Activated T-cell treated with anti-CD3 and anti-CD28 coated beads, Interleukin-2, amount 50 U/mL, for 72 hours (primary cell): ENCODE measurements at places on chromosomes 1 and 21. TPM values are rescaled to one million over a fixed set of nuclear protein-coding genes. Genes with fewer than 3 reads are reported as not detected.

- no peak for DNase-seq
These were observed 40.2 kb upstream of the PBX1 start for GRCh38 chr1:164518692-164519332.

- DNase-seq = no peak
These were observed 6.0 kb downstream of the COLGALT2 start for GRCh38 chr1:184031409-184032107.

DNA sequence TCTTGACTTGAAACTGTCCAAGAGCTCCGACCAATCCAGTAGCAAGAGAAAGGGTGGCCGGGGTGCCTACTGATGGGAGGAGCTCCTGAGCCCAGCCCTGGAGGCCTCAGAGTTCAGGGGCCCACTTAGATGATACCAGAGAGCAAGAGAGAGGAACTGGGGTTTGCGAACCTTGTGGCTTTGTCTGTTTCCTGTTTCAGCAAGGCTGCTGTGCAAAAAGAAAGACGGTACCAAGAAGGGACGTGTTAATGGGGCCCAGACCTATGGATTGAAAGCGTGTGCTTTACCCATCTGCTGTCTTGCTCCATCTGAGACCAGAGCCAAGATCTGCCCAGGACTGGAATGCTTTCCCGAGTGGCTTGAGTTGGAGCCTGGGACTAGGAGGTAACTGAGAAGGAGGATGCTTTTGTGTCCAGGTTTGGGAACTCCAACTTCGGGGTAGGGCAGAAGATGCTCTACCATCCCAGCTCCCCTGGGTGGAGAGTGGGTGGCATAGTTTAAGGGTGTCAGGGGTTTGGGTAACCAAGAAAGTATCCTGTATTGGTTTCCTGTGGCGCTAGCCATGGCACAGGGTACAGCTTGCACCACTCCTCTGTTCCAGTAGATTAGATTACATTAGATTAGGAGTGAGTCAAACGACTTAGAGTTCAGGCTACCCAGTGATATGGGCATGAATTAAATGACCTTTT is at the start of gene TRAF3IP3:
Gene TRAF3IP3 (plus strand): TSS at position 128 of the 689 bp plus-strand sequence. CDS start 3,987 bp downstream, outside the sequence.
- peak; percentile 85 for DNase-seq

GRCh38 chr21:29787361-29787909 is 152.4 kb downstream of the GRIK1 start:
- DNase-seq = no peak

DNA sequence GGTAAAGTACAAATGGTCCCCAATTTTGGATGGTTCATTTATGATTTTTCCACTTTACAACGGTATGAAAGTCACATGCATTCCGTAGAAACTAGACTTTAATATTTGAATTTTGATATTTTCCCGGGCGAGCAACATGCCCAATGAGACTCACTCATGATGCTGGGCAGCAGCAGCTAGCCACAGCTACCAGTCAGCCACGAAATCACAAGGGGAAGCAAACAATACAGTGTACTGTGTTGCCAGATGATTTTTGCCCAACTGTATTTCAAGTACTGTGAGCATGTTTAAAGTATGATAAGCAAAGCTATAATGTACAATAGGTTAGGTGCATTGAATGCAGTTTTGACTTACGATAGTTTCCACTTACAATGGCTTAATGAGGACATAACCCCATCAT is 266.8 kb downstream of the VAV3 start:
- DNase-seq = no peak

- DNase-seq = no peak
These were observed 134.1 kb downstream of the CYYR1 start for GRCh38 chr21:26438976-26439375.

IFI6 gene
- 19.3 TPM for total RNA-seq

GRCh38 chr1:155193275-155193990 is 14.3 kb downstream of the THBS3 start:
- peak; percentile 92 for DNase-seq

CATSPERE gene
- 0.38 TPM for total RNA-seq

GRCh38 chr1:2391931-2392509 is 379 bp downstream of the RER1 start:
- DNase-seq = peak; percentile 17

- DNase-seq = no peak
These were observed 60.4 kb downstream of the DIP2A start for GRCh38 chr21:46518983-46519583.

- peak; percentile 54 for DNase-seq
These were observed 587.3 kb downstream of the PTPRC start for GRCh38 chr1:199226163-199226562.

DNA sequence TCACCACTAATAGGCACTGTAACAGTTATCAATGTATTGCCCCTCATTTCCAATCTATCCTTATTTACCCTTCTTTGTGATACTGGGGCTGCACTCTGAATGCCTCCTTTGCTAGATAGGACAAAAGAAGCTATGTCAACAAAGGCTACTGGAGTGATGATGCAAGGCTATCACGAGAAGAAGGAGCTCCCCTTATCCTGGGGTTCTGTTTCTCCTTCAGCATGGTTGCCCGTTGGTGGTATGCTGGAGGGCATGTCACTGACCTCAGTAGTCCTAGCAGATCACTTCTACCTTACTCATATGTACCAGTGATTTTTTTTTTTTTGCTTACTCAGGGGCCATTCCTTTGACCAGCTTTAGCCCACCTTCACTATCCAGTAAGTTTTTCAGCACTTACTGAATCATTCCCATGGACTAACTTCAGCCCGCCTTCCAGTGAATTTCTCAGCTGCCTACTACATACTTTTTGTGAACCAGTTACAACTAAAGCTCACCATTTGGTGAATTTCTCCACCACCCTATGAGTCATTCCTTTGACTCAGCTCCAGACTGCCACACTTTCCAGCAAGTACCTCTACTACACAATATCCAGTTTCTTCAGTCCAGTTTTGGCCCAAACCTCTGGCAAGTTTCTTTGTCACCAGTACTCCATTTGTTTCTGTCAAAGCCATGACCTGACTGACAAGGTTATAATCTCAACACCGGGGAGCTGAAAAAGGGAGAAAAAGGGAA is 944.5 kb downstream of the KCNT2 start:
- no peak for DNase-seq

LCE6A gene
- total RNA-seq = not detected

GRCh38 chr1:67618285-67619018 is 66.5 kb upstream of the GADD45A start:
- DNase-seq = no peak

DNA sequence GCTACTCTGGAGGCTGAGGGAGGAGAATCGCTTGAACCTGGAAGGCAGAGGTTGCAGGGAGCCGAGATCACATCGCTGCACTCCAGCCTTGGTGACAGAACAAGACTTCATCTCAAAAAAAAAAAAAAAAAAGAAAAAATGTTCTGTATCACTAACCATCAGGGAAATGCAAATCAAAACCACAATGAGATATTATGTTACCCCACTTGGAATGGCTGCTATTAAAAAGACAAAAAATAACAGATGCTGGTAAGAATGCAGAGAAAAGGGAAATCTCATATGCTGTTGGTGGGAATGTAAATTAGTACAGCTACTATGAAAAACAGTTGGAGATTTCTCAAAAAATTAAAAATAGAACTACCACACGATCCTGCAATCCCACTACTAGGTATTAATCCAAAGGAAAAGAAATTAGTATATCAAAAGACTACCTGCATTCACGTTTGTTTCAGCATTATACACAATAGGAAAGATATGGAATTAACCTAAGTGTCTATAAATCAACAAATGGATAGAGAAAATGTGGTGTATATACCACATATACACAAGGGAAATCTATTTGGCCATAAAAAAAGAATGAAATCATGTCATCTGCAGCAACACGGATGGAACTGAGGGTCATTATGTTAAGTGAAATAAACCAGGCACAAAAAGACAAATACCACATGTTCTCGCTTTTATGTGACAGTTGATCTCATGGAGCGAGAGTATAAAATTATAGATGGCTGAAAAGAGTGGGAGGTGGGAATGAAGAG is 62.6 kb downstream of the ABL2 start:
- no peak for DNase-seq

COL6A1 gene
- 1.7 TPM for total RNA-seq

DNA sequence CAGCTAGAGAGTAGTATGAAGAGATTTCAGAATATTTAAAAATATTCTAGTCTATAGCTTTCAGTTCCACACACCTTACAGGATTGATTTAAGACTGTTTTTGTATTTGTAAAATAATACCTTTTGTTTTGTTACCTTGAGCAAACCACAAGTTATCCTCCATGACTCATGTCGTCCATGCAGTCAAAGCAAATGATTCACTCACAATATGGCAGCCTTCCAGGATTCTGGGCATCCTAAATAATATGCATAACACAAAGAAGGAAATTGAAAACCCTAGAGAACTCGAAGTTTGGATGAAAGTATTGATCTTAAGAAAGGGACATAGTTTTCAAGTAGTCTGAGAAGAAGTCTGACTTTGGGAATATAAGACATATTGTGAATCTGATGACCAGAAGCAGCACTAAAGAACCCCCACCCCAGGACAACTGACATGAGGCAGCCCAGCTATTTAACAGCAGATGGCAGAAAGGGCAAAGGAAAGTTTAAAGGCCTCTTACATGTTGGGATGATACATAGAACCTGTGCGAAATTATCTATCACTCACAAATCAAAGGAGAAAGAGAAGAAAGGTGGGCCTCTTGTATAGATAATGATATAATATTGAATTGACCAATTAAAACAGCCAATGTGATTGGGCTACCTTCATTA is 857.9 kb downstream of the BRINP3 start:
- DNase-seq = no peak

SHISAL2A gene
- total RNA-seq = 9.2 TPM

SYDE2 gene
- total RNA-seq = 3.4 TPM

GRCh38 chr21:37593015-37593414 is 226.4 kb downstream of the DYRK1A start:
- DNase-seq = no peak

DNA sequence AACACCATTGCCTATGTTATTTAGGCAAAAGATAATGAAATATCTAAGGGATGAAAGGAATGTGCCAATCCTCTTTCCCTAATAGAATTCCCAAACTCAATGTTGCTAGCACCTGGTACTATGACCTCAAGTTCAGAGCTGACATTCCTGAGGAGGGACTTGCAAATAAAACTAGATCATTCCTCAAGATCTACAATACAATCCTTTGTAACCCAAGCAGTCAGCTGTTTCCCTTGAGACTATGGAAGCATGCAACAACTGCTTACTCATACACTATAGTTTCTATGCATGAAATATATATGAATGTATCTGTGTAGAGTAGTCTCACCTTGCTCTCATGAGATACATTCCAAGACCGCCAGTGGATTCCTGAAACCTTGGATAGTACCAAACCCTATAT is 65.0 kb downstream of the ABL2 start:
- no peak for DNase-seq

HES3 gene
- not detected for total RNA-seq

GRCh38 chr1:200034761-200035396 is 7.4 kb downstream of the NR5A2 start:
- DNase-seq = no peak

IPP gene
- 20.3 TPM for total RNA-seq

DNA sequence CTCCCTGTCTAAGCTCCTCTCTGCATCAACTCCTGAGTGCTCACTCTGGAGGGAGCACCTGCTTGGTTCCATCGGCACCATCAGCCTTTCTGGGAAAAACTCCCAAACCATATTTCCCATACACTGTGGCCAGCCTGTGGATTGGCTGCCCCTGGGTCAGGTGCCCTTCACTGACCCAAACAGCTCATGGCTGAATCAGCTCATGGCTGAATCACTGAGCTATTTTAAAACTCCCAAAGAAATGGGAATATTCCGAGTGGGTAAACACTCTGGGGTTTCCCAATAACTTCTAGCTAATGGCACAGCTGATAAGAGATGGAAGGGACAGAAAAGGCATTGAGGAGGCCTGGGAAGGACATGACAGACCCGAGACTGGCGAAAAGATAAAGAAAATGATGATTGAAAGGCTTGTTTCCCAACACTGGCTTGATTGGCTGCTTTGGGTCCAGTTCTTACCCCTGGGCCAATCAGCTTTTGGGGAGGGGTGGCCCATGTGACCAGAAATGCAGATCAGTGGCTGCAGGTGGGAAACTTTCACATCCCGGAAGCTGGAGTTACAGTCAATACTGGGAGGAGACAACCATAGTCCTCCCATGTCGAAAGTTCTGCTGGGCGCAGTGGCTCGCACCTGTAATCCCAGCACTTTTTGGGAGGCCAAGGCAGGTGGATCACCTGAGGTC is 37.3 kb upstream of the KAZN start:
- DNase-seq = no peak

DNAI4 gene
- 3.1 TPM for total RNA-seq

DNA sequence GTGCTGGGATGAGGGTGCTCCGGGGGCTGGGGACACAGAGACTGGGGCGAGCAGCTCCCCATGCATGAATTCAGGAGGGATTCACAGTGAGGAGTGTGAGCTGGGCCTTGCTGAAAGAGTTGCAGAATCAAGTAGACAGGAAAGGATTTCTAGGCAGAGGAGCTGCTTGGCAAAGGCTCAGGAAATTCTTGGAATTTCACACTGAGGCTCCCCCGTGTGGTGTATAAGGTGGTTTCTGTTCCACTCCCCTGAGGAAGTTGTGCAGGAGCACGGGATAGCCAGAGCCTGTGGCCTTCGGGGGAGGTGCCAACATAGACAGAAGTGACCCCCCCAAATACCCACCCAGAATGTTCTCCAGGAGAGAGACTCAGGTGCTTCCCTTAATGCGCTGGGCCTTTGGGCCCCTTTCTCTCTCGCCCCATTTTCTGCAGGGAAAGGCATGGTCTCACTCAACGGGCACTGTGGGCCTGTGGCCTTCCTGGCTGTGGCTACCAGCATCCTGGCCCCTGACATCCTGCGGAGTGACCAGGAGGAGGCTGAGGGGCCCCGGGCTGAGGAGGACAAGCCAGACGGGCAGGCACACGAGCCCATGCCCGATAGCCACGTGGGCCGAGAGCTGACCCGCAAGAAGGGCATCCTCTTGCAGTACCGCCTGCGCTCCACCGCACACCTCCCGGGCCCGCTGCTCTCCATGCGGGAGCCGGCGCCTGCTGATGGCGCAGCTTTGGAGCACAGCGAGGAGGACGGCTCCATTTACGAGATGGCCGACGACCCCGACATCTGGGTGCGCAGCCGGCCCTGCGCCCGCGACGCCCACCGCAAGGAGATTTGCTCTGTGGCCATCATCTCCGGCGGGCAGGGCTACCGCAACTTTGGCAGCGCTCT is 58.5 kb upstream of the ACTL8 start:
- no peak for DNase-seq

- no peak for DNase-seq
These were observed 147.7 kb upstream of the CACNA1E start for GRCh38 chr1:181335631-181336030.

DNA sequence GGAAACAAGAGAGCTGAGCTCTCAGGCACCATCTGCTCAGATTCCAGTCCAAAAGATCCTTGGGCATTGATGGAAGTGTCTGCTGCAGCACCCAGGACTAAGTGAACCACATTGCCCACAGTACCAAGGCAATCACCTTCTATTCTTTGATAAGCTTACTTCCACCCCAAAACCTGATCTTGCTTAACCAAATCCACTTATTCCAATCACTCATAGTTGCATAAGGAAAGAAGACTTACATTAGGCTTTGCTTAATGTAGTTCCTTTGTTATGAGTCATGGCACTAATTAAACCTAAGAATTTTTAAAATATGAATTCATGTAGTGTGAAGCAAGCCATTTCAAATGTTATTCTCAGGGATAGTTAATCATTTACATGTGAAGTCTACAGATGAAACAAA is 84.5 kb downstream of the UCHL5 start:
- no peak for DNase-seq

OLIG1 gene
- not detected for total RNA-seq

KRTAP7-1 gene
- total RNA-seq = not detected

TFAP2E gene
- 1.9 TPM for total RNA-seq

CFHR1 gene
- not detected for total RNA-seq

GRCh38 chr1:147091801-147092200 is 80.5 kb downstream of the PRKAB2 start:
- no peak for DNase-seq

GRCh38 chr21:37237764-37238163 is 29.4 kb downstream of the VPS26C start:
- no peak for DNase-seq

COL9A2 gene
- total RNA-seq = 27.4 TPM

SLAMF1 gene
- total RNA-seq = 81.4 TPM
